ENCODE measurements at places on chromosomes 4 and X.

GRCh38 chr4:8793571-8794160 is 78.0 kb downstream of the HMX1 start:
- no peak for DNase-seq

DNA sequence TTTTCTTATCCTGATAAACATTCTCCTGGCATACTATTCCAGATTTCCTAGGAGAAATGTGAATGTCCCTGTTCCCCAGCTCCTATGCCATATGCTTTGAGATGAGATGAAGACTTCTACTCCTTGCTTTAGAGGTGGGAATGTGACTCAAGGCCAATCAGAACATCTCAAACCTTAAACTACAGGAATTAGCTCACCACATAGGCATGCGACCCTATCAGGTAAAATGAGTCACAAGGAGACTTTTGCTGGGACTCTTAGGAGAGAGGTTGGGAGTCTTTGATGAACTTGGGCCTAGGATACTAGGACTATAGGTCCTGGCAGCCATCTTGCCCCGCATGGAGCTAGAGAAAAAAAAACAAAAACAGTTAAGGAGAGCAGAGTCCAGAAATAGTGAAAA is 5.8 kb upstream of the USO1 start:
- DNase-seq: no peak

DNA sequence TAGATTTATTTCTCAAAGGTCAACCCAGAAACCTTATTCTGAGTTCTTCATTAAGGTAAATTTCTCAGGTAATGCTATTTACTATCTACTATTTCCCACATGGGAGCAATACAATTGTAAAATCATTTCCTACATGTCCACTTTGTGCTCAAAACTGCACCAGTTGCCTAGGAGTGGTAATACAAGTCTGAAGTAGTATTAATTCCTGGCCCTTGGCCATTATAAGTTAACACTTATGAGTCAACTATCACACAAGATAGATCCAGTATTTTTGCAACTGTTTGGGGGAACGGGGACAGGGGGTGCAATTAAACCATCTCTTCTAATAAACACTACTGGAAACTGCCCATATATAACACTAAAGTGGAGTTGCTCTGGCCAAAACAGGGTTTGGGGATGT is 48.9 kb downstream of the ACSL4 start:
- DNase-seq: no peak

DNA sequence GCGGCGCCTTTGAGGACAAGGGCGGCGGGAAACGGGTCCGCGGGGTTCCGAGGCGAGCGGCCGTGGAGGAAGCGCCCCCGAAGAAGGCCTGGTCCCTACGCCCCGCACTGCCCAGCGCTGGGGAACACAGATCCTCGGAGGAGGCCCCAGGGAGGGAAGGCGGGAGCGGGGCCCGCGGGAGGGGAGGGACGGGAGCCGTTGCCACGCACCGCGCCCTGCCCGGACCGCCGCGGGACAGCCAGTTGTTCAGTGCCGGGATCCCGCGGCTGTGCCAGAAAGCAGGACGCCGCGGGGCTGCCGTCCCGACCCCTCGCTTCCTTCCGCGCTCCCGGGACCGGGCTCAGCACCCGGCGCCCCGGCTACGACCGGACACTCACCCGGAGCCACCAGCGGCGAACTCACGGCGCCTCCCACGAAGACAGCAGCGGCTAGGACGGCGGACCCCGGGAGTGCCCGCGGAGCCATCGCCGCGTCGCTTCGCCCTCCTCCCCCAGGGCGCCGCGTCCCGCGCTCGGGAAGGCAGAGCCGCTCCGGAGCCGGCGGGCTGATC is 278 bp downstream of the RELL1 start:
- peak; percentile 13 for DNase-seq

DNA sequence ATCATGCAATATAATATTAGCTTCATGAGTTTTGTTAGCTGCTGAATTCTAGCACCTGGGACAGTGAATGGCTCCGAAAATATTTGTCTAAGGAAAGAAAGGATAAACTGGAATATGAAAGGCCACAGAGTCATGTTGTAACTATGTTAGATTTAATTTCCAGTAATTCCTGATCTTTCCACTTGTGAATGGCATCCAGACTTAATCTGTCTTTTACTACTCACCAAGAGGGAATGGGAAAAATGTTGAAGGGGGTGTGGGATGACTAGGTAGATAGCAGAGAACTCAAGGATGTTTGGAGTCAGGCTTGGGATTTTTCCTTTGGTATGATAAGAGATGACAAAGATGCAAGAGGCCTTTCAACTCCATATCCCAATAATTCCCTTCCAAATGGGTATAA is 9.4 kb downstream of the ADH6 start:
- no peak for DNase-seq

DNA sequence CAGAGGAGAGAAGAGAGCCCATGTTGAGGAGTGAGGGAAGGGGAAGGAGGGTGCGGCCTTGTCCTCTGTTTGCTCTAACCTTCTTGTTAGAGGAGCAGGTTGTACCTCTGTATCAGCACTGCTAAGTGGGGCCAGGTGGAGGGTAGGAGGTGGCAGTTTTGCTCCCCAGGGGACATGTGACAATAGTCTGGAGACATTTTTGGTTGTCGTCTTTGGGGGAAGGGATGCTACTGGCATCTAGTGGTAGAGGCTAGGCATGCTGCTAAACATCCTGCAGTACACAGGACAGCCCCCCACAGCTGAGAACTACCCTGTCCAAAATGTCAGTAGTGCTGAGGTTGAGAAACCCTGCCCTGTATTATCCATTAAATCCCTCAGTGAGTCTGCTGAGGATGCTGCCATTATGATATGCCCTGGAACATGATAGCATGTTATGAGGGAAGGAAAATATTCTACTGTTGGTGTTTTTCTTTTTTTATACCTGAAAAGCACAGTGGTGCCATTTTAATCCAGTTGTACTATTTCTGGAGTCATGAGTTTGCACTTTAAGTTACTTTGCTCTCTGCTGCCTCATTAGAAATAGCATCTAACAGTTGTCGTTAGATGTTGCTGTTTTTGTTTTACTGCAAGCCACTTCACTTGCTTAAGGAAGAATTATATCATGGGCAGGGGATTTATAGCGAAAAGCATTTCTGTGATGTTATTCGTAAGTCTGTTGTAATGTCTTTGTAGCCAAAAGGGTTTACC is 90.6 kb downstream of the LRP2BP start:
- DNase-seq: no peak

DNA sequence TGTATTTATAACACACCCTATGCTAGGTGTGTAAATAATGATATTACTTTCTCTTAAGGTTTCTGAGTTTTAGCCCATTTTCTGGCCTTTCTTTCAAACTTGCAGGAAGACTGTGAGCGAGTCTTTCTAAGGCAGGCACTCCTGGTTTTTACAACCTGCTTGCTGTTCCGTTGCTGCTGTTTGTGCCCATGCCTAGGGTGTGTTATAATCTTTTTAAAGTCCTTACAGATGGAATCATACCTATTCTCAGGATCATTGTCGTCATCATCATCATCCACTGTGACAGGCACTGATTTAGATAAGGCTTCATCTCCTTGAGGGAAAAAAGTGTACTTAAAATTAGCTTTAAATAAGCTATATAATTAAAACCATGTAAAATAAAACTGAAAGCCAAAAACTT is 110.0 kb downstream of the ATRX start:
- no peak for DNase-seq

- DNase-seq: no peak
Measured at GRCh38 chrX:97987979-97988378, 1104.3 kb downstream of the RPA4 start.

GRCh38 chr4:76214177-76214675 is 602 bp upstream of the SCARB2 start:
- DNase-seq: no peak

DNA sequence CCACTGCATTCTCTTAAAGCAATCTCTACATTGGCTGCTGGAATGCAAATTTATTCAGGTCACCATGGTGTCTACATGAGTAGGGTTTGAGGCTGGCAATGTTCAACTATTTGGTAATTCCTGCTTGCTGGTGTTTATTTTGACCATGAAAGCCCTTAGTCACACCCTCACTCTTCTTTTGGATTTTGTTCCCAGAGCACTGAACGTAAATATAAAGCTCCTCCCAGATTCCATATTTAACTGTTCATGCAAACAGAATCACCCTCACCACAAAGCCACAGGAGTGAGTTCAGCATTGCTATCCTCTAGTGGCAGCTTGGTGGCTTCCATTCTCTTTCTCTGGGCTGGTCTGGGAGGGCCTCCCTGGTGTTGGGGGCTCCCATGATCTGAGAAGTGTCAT is 82.8 kb downstream of the LNX1 start:
- no peak for DNase-seq

GRCh38 chr4:40367451-40367850 is 32.3 kb downstream of the CHRNA9 start:
- no peak for DNase-seq

GRCh38 chr4:139838811-139839210 is 173.2 kb downstream of the MGST2 start:
- no peak for DNase-seq

DNA sequence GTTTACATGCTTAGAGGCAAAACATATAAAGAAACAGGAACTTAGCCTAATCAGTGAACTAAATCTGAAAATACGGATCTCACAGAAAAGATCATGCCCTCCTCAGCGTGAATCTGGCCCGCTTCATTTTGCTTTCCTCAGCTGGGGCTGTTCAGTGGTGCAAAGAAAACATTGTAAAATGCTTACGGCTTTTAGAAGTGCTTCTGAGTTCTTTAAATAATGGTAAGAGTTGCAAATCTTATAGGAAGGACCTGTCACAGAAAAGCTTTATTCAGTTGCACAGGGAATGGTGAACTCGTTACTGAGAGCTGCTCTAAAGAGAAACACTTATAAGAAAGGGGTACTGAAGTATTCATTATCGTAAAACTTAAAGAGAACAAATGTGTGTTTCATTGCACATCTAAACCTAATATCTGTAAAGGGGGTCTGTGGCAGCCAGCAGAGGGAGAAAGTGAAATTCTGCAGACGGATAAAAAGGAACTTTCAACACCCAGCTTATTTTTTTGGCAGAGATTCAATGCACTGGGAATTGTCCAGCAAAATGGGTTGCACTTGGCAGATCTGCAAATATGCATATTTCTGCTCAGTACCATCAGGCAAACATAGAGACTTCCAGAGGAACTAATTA is 139.2 kb upstream of the ANK2 start:
- no peak for DNase-seq

- peak; percentile 40 for DNase-seq
Measured at GRCh38 chrX:9995855-9996339, 28.7 kb downstream of the CLDN34 start.

DNA sequence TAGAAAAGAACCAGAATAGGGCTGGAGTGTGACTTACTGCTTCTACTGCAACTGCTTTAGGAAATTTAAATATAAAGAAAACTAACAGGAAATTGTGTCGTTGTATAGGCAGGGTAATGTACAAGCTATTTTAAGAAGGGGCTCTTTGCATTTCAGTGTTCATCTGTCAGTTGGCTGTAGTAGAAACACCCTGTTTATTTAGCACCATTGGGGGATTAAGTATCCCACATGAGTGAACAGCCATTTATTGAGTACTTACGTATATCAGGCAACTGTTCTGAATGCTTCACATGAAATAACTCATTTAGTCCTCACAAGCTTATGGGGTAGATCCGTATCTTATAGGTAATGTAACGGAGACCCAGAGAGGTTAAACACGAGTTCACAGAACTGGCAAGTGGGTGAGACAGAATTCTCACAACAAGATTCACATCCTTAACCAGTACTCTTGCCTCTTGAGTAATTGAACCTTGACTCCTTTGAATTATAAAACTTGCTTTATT is 23.9 kb downstream of the STIM2 start:
- DNase-seq: no peak

- no peak for DNase-seq
Measured at GRCh38 chrX:132294776-132295495, 75.7 kb upstream of the RAP2C start.

DNA sequence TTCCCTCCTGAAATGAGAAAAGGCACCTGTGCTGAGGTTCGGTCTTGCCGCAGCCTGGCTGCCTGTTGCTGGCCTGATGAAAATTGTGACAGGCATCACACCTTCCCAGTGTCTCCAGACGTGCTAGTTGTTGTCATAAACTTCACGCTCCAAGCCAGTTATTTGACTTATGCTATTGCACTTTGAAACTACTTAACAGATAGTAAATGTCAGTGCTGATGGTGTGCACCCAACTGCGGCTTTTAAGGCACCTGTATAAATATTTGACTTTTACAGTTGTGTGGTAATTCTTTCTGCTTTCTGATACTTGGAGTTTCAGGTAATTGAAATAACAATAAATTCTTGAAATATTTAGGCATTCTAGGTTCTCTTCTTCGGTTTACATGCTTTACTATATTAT is 1.8 kb downstream of the WWC2 start:
- DNase-seq: no peak

DNA sequence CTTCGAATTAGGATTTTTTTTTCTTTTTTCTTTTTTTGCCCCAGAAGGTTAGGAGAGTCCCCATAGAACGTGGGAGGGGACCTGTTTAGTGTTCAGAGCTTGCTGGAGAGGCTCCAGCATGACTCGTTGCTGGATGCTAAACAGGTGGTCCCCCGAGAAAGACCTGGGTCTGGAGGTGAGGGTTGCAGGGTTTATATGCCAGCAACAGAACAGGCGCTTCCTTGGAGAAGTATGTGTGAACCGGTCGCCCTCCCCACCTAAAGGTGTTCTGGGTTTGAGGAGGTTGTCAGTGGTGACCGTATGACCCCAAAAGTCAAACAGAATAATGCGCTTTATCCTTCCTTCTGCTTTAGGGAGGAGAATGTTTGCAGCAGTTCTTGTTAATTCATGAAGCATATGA is 52.1 kb upstream of the SHOX start:
- DNase-seq: no peak

DNA sequence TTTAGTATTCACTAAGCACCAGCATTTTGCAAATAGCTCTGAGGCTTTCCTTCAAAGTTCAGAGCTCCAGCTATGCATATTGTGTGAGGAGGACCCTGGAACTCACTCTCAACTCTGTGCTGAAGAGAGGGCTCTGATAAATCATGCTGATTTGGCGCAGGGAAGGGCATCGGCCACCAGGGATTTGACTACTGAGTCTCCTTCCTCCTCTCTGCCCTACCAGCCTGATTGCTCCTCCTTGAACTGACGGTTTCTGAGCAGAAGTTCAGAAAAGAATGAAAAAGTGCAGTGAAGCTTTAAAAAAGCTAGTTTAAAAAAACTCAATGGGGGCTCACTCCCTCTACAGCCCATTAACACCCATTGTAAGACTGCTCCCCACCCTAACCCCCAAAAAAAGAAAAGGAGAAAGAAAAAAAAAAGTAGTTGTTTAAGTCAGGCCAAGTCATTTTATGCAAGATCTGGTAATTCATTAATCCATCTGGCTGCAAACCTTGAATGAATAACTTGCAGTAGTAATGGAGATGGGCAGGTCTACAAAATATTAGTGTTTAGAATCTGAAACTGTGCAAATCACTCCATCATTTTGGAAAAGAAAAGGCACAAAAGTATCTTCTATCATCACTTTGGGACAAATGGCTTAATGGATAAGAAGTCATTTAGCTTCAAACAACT is 13.3 kb downstream of the PPARGC1A start:
- no peak for DNase-seq

GRCh38 chr4:92885632-92886031 is 581.9 kb downstream of the GRID2 start:
- DNase-seq: no peak

DNA sequence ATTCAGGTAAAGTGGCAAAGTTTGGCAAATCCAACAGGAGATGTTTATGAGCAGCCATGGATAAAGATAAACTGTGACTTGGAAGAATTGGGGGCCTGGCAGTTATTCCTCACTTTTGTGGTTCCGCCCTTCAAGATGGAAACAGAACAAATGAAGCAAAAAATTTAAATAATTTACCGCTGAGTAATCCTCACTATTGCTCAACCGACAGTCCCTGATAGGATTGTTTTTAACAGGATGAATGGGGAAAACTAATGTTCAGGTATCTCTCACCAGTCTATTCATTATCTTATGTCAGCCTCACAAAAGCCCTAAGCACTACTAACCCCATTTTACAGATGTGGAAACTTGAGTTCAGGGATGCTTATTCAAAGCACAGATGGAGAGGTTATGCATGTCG is 90.8 kb downstream of the FNIP2 start:
- no peak for DNase-seq
